ENCODE measurements at places on chromosomes 12 and 14.
A peak's percentile ranks its signal among the peaks of the same experiment; 100 is the strongest.

DNA sequence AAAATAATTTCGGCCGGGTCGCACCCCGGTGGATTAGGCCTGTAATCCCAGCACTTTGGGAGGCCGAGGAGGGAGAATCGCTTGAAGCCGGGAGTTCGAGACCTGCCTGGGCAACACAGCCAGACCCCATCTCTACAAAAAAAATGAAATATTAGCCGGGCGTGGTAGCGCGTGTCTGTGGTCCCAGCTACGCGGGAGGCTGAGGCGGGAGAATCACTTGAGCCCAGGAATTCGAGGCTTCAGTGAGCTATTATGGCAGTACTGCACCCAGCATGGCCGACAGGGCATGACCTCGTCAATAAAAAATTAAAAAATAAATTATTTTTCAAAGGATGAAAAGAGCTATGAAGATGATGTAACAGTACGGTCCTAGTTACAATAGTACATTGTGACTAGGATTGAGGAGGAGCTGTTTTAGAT is 523 bp downstream of the GTF2H3 start:
- DNase-seq = peak; percentile 57

DNA sequence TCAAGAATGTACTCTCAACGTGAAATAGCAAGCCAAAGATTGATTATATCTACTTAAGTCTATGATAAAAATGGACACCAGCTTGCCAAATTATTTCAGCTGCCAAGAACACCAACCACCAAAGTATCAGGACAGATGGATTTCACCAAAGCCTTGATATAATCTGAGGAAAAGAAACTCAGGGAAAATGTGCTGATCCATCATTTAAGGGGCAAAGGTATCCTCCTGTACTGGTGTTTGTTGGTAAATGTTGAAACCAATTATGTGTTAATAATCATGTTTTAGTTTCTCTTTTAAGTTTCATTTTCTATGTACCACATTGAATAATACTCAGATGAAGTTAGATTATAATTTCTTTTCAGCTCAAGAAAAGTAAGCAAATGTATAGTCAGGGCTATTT is 1284.3 kb upstream of the TMEM132C start:
- DNase-seq = no peak

- DNase-seq = peak; percentile 68
Measured at GRCh38 chr12:25769082-25769945, 189.2 kb upstream of the RASSF8 start.

- no peak for DNase-seq
Measured at GRCh38 chr14:66709291-66709690, 201.3 kb downstream of the GPHN start.

GRCh38 chr12:27732281-27732680 is 21.6 kb downstream of the MRPS35 start:
- no peak for DNase-seq

DNA sequence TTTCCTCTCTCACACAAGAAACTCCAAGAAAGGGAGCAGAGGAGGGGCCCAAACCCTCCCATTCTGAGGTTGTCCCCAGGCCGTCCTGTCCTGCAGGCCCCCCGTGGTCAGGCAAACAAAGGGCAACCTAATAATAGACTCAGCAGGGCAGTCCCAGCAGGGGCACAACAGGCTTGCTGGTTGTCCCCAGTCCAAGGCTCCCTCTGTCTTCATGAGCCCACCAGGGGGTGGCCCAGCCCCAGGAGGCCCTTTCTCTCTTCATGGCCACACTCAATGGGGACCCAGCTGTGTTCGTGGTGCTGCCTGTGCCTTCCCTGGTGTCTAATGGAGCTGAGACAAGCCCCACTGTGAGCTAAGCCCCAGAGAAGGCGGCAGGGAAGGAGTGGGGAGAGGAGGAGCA is 359.9 kb downstream of the ADGRD1 start:
- DNase-seq = no peak

- DNase-seq = peak; percentile 20
Measured at GRCh38 chr14:99320105-99320572, 48.1 kb upstream of the BCL11B start.

DNA sequence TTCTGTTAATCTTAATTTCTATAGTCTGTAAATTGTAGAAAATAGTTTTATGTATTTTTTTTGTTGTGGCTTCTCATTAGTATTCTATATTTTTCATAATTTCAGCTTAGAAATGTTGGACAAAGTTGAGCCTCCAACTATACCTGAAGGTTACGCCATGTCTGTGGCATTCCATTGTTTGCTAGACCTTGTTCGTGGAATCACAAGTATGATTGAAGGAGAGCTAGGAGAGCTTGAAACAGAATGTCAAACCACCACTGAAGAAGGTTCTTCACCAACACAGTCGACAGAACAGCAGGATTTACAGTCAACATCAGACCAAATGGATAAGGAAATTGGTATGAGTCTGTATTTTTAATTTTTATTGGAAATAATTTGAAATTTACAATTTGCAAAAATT is 65.7 kb downstream of the MON2 start:
- DNase-seq = no peak

DNA sequence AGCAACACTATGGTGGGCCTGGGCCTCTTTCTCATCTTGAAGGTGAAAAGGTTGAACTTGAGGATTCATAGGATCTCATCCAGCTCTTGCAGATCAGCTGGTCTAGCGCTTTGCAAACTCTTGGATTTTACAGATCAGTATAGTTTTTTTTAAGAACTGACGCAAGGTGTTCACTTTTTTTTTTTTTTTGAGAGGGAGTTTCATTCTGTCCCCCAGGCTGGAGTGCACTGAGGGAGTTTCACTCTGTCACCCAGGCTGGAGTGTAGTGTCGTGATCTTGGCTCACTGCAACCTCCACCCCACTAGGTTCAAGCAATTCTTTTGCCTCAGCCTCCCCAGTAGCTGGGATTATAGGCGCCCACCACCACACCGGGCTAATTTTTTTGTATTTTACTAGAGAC is 20.4 kb upstream of the LGMN start:
- DNase-seq = no peak

DNA sequence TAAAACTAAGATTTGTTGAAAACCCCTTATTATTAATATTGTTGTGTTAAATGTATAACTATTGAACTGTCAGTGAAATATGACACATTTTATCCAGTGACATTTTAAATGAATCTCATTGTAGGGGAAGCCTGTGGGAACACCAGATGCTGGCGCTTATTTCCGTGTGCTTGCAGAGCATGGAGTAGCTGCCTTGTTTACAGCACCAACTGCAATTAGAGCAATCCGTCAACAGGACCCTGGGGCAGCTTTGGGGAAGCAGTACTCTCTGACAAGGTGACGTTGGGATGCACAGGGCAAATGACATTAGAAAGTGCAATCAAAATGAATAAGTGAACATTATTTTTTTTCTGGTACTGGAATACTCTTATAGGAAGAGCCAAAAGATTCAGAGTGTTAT is 96.8 kb downstream of the ACSS3 start:
- no peak for DNase-seq

GRCh38 chr12:29732191-29732590 is 51.6 kb downstream of the TMTC1 start:
- no peak for DNase-seq

- no peak for DNase-seq
Measured at GRCh38 chr14:29681316-29681715, 246.3 kb downstream of the PRKD1 start.

GRCh38 chr14:58946431-58946830 is 242.0 kb upstream of the DAAM1 start:
- no peak for DNase-seq

GRCh38 chr12:65367396-65367795 is 88.9 kb downstream of the MSRB3 start:
- no peak for DNase-seq

- DNase-seq = peak; percentile 34
Measured at GRCh38 chr14:67514650-67515385, 18.3 kb upstream of the PLEKHH1 start.

DNA sequence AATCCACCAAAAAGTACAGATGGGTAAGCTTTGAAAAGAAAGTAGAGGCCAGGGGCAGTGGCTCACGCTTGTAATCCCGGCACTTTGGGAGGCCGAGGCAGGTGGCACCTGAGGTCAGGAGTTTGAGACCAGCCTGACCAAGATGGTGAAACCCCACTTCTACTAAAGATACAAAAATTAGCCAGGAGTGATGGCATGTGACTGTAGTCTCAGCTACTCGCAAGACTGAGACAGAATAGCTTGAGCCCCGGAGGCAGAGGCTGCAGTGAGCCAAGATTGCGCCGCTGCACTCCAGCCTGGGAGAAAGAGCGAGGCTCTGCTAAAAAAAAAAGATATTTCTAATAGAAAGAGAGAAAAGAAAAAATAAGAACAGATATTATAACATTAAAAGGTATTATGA is 134.2 kb upstream of the SLCO1C1 start:
- DNase-seq = no peak

DNA sequence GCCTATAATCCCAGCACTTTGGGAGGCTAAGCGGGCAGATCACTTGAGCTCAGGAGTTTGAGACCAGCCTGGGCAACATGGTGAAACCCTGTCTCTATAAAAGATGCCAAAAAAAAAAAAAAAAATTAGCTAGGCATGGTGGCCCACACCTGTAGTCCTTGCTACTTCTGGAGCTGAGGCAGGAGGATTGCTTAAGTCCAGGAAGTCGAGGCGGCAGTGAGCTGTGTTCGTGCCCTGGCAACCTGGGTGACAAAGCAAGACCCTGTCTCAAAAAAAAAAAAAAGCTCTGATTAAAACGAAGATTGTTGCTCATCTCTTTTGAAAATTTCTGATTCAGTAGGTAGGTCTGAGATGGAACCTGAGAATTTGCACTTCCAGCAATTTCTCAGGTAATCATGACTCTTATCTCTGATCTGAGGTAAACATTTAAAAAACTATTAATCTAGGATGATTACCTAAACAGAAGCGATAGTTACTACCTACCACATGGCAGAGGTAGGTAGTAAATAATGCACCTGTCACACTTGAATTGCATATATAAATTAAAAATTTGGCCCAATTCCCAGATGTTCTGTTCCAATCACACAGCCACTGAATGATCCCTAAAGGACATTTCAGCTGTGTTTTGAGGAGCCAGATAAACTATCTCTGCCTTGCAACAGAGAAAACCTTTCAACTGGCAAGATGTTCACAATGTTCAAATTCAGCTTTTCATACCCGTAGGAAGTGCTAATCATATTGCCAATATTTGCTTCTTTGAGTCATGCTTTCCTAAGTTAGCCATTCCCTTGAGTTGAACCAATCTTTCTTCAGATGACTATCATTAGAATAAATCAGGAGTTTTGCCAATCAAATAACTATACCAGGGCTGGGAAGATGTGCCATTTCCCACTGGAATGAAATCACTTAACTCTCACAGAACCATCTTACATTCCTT is 4.2 kb upstream of the TEP1 start:
- DNase-seq = no peak

GRCh38 chr12:102521662-102522277 is 41.4 kb upstream of the IGF1 start:
- DNase-seq = no peak

DNA sequence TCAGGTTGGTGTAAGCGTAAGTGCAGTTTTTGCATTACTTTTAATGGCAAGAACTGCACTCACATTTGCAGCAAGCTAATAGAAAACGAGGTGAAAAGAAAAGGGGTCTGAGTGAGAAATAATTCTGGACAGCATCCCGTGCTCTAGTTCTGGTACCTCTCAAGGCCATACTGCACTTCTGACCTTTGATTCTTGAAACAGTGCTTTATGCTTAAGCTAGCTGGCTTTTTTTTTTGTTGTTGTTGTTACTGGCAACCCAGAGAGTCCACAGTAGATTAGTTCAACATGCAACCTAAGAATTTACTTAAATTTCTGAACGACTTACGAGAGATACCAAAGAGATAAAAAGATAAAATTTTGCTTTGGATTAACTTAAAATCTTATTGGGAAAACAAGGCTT is 75.2 kb upstream of the PRKD1 start:
- DNase-seq = no peak

DNA sequence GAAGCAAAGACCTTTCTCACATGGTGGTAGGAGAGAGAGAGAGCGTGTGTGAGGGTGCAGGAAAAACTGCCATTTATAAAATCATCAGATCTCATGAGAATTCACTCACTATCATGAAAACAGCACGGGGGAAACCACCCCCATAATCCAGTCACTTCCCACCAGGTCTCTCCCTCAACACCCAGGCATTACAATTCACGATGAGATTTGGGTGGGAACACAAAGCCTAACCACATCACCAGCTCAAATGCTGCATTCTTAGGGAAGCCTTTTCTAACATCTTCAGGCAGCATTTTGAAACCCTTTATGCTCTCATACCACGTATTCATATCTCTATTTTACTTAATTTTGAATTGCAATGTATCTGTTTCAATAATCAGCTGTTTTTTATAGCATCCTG is 165.9 kb downstream of the TMTC3 start:
- no peak for DNase-seq

- DNase-seq = no peak
Measured at GRCh38 chr14:24705840-24706239, 71.8 kb upstream of the GZMB start.

- peak; percentile 90 for DNase-seq
Measured at GRCh38 chr14:75307700-75308379, 29.2 kb downstream of the FOS start.

DNA sequence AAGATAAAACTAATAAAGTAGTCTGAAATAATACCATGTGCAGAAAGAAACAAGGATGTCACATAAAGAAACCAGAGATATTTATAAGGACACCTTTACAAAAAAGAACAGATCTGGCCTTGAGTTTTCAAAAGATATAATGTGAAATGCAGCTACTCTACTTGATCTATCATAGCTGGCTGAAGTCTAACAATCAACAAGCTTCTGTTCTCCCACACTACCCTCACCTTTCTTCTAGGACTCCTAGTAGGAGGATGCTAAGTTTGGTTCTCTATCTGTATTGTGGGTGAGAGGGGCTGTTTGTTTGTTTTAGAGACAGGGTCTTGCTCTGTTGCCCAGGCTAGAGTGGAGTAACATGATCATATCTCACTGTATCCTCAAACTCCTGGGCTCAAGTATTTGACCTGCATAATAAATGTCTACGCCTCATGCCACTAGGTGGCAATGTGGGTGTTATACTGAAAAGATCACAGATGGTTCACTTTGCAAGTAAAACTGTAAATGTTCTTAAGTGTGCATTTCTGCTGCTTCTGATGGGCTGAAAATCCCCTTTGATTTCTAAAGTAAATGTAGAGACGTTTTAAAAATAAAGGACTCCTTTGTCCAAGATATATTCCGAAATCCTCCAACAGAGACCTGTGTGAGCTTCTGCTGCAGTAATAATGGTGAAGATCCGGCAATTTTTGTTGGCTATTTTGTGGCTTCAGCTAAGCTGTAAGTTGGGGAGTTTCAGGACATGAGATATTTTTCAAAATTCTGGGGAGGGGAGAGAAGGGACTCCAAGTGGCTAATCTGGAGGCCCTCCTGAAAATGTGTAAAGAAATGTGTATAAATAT is 269.3 kb downstream of the DAD1 start:
- DNase-seq = peak; percentile 67

Measured in adrenal gland (tissue), 19 donors.